Globus pallidus (tissue), 1 donor: ENCODE measurements at places on chromosomes 13 and 19.

DNA sequence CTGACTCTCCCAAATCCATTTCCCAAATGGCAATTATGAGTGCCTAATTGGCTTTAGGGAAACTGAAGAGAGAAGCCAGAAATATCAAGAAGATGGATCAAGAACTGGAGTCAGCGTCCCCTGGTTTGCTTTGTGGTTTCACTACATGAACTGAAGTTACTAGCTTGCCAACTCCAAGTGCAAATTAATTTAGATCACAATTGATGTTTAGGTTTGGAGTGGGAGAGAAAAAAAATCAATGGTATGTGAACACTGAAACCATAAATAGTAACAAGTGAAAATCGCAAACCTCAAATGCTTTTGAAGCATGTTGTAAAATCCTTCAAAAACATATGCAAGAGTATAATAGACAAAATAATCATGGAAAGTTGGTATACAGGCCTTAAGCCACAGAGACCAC, 1528.6 kb upstream of the SLC10A2 start:
- DNase-seq, result no peak

DNA sequence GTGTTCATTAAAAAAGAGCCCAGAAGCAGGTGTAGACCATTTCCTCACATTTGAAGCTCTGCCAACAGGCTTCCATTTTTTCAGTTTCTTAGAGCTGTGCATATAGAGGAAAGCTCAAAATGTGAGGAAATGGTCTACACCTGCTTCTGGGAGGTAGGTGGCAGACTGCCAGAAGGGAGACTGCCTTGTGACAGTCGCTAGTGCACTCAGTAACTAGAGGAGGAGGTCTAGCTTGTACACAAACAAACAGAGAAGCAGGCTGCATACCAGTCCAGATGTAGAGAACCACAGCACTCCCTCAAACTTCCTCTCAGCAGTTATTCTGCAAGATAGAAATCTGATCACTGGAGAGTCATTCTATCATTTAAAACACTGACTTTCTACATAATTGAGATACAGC, 800.2 kb downstream of the EFNB2 start:
- no peak for DNase-seq

DNA sequence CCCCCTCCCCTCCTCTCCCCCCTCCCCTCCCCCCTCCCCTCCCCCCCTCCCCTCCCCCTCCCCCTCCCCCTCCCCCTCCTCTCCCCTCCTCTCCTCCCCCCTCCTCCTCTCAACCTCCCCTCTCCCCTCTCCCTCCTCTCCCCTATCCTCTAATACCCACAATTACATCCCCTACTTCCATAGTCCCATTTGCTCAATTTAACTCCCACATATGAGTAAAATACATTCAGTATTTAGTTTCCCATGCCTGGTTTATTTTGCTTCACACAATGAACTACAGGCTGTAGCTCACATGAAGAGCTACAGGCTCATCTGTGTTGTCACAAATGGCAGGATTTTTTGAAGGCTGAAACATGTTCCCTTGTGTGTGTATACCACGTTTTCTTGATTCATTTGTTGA, 6.9 kb downstream of the NLRP5 start:
- DNase-seq, result no peak

DNA sequence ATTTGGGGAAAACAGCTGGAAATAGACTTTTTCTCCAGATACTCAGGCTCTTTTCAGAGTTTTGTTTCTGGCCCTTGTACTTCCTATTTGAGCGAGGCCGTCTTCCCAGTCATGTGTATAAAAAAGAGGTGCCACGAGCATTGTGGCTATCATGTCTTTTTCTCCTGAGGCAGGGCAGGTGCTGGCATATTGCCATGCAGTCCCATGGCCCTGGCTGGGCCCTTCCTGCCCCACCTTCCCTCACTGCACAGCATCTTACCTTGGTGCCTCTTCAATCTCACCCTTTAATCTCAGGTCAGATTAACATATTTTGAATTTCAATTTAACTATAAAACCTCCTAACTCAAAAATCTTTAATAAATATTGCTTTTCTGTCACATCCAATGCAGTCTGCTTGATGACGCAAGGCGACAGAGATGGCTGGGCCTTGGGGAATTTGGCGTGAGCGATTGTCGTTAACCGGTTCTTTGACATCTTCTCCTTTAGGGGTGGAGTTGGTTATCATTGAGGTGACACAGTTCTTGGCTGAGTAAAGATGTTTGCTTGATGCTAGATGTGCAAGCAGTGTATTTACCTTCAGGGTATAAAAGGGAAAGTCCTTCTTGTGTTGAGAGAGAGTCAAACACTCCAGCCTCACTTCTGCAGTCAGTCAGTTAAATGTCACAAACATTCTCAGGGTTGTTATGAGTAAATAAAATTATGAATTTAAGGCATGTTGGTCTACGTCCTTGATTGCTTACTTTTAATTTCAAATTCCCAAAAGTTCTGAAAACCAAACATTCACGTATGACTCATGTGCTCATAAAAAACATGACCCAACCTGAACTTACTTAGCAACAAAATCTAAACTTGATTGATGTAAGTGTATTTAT, 289.9 kb downstream of the MYO16 start:
- no peak for DNase-seq

GRCh38 chr13:24692561-24692960, 12.4 kb downstream of the ATP12A start:
- DNase-seq, result no peak

GRCh38 chr13:52127378-52127777, 1.5 kb downstream of the NEK5 start:
- no peak for DNase-seq

- DNase-seq, result no peak
Measured at GRCh38 chr19:55146078-55146704, 2.8 kb downstream of the TNNT1 start.

DNA sequence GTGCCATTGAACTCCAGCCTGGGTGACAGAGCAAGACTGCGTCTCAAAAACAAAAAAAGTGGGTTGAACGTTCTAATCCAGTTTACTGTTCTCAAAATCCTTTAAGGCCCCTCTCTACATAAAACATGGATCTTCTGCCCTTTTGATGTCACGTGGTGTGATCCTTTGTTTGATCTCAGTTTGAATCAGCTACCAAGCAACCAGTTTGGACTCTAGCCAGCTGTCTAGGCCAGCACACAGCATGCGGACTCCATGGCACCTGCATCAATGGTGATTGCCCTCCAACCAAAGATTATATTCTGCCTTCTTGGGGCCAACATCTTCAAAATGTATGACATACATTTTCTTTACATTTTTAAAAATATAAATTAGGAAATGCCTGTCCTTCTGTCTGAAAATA, 365.4 kb downstream of the NDFIP2 start:
- DNase-seq, result no peak

DNA sequence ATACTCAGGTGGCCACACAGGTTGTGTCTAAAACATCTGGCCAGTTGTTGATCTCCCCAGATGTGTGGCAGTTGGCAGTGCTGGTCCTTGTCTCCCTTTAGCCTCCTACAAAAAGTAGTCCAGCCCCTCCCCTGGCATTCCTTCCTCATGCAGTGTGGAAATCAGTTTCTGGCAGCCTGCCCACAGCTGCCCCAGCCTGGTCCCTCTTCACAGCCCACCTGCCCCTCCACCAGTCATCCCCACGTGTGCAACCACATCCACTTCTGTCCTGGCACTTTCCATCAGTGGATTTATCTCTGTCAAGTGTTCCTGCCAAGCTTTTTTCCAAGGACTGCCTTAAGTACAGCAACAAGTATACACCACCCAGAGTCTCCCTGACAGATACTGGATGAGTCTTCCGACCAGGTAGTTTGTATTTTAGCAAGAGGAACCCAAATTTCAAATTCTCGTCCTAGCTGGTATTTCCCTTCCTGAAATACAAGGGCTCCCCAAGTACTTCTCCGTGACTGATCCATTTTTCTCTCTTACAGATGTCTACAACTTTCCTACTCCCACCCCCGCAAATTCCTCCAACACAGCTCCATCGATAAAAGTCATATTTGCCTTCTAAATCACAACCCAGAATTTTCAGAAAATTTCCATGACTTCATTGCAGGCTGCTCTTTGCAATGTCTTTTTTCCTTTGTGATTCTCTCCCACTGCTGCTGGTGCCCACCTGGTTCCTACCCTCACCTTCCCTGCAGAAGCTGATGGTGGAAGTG, 313.5 kb downstream of the FOXO1 start:
- peak; percentile 24 for DNase-seq

DNA sequence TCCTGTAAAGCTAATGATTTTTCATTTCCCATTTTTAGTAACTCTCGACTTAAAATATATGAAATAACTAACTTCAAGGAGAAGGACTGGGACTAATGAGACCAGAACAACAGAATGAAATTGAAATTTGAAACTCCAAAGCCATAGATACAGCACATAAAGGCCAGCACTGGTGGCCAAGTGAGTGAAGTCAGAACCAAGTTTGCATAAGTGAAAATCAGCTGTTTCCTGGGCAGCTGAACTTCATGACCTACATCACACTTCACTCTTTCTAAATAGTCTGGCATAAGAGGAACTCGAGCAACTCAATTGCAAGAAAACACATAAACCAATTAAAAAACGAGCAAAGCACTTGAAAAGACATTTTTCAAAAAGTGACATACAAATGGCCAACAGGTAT, 84.5 kb downstream of the DCLK1 start:
- DNase-seq, result no peak

- no peak for DNase-seq
Measured at GRCh38 chr19:47323872-47324271, 8.1 kb upstream of the C5AR2 start.

DNA sequence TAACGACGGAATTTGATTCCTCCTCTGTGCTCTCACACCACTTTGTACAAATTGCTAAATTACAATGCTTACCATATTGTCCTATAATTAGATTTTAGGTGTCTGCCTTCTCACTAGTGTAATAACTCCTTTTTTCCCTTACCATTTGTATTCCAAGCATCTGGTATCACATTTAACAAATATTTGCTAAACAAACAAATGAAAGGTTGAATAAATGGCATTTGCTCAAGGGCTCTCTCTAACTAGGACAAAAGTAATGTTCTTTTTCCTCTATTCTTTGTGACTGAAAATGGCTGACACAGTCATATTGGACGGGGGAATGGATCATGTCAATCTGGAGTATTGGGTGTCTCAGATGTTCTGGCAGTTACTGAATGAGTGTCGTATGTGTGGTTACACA, 99.7 kb downstream of the ENOX1 start:
- DNase-seq, result no peak

DNA sequence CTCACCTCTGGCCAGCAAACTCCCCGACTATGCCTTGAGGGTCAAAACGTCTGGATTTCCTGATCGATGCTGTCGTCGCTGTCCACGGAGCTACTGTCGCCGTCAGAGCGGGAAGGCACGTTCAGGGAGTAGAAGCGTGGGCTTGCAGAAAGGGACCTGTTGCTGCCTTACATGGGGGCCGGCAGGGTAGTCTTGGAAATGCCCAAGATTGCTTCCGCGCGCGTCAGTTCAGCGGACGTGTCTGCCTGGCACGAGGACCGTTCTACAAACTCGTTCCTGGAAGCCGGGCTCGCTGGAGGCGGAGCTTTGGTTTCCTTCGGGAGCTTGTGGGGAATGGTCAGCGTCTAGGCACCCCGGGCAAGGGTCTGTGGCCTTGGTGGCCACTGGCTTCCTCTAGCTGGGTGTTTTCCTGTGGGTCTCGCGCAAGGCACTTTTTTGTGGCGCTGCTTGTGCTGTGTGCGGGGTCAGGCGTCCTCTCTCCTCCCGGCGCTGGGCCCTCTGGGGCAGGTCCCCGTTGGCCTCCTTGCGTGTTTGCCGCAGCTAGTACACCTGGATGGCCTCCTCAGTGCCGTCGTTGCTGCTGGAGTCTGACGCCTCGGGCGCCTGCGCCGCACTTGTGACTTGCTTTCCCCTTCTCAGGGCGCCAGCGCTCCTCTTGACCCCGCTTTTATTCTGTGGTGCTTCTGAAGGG, 15.4 kb downstream of the RB1 start:
- no peak for DNase-seq
